Stimulated activated naive CD8-positive, alpha-beta T cell treated with anti-CD3 and anti-CD28 coated beads, Interleukin-15, Interleukin-2, amounts not matched to agents 100 U/mL and 50 U/mL, for 24 hours (primary cell): ENCODE measurements at places on chromosomes 5 and 9.

DNA sequence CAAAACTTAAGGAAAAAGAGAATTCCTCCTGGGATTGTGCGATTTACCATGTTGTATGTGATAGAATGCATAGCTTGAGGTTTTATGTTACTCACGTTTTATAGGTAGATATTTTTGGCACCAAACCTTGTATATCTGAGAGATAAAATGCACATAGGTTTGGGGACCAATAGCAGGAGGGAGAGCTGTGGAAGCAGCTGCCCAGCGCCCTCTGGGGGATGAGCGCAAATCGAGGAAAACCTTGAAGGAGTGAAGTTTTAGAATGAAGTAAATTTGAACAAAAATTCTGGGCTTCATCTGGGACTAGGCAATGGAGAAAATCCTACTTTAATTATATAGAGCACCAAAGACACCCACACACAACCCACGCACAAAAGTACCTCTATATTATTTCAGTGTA is 197.0 kb downstream of the ADCY2 start:
- no peak for DNase-seq

DNA sequence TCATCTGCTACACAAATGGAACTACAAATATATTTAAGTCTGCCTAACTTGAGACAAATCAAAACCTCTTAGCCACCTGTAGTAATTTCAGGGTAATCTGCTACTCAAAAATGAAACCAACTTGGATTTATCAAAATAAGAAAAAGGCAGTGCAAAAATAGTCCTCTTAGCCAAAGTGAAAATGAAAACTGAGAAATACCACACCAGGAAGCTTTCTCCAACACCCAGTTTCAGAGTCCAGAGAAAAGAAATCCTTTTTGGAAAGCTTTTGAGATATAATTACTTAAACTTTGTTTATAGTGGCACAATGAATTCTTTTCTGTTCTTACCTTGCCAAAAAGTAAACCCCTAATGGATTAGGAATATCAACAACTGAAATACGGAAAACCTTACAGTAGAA is 990.4 kb downstream of the EFNA5 start:
- DNase-seq = no peak

GRCh38 chr5:53323943-53324642 is 156.3 kb upstream of the FST start:
- DNase-seq = no peak

DNA sequence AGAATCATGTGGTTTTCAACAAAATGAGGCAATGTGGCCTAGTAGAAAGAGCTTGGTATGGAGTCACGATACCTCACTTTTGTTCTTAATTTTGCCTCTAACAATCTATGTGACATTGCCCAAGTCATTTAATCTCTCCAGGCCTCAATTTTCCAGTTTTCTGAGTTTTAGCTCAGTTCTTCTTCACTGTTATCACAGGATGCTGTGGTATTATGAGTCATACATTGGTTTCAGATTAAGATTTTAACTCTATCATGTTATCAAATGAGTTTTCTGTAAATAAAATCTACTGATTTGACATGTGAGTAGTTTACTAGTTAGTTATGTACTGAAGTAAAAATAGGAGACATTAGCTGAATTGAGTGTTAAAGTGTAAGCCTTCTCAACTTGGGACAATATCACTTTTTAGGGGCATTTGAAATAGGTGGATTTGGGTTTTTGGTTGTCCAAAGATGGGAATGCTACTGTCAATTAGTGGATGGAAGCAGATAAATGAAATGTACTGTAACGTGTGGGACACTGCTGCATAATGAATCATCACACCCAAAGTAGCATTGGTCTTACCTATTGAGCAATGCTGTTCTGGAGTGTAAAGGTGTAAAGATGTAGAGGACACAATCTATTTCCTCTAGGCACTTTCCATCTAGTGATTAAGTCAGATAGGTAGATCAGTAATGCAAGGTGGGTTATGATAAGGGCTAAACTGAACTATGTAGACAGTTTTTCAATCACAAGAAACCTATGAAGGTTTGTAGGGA is 73.3 kb downstream of the NNT start:
- no peak for DNase-seq

- no peak for DNase-seq
Observed at GRCh38 chr5:76153271-76153670, 70.1 kb downstream of the SV2C start.

DNA sequence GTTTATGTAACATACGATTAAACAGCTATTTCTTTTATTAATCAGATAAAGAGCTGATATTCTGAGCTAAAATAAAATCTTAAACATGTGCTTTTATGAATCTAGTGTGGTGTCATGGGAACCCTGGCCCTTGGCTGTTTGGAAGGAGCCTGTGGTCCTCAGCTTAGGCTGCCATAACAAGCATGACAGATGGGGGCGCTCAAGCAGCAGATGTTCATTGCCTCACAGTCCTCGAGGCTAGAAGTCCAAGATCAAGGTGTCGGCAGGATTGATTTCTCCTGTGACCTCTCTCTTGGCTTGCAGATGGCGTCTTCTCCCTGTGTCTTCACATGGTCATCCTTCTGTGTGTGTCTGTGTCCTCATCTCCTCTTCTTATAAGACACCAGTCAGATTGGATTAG is 448.2 kb downstream of the GADD45G start:
- DNase-seq = peak; percentile 32

DNA sequence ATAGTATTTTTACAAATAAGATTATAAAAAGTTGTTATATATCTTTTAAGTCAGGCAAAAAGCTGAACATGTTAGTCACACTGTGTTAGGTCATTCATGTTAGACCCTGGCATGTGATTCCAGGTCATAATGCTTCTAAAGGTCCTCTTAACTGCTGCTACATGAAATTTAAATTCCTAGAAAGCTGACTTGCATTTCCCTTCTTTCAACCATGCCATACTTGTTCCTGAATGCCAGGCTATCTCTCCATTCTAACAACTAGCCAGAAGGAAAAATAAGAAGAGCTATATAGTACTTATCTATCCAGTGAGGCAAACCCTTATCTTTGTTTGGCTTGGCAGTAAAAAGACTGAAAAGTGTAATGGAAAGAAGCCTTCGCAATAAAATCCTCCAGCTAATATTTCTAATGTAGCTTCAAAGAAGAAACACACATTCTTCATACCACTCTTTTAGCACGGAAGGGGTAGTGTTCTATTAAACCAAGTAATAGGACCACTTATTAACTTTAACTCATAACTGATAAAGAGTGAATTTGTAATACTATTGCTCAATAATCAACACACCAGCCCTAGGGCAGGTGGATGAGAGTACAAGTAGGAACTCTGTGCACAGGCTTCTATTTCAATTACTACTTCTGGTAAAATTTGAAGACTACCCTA is 310.2 kb downstream of the PDE4D start:
- no peak for DNase-seq

- DNase-seq = no peak
Observed at GRCh38 chr9:134852906-134853654, 27.5 kb upstream of the FCN2 start.

DNA sequence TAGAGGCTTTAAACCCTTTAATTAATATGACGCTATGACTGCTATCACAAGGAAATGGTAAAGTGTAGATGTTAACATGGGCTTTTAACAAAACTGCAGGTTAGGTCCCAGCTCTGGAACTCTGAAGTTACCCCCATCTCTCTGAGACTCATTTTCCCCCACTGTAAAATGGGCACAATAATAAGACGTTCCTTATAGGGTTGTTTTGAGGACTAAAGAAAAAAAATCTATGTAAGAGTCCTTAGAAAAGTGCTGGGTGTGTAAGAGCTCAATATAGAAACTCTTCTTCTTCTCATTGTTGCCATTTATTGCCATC is 45.8 kb upstream of the STK32A start:
- DNase-seq = no peak

- DNase-seq = no peak
Observed at GRCh38 chr9:130731355-130731754, 37.8 kb downstream of the EXOSC2 start.

GRCh38 chr9:116857321-116857720 is 170.2 kb downstream of the TRIM32 start:
- DNase-seq = no peak

- peak; percentile 4 for DNase-seq
Observed at GRCh38 chr5:167049043-167049663, 1242.3 kb upstream of the WWC1 start.

DNA sequence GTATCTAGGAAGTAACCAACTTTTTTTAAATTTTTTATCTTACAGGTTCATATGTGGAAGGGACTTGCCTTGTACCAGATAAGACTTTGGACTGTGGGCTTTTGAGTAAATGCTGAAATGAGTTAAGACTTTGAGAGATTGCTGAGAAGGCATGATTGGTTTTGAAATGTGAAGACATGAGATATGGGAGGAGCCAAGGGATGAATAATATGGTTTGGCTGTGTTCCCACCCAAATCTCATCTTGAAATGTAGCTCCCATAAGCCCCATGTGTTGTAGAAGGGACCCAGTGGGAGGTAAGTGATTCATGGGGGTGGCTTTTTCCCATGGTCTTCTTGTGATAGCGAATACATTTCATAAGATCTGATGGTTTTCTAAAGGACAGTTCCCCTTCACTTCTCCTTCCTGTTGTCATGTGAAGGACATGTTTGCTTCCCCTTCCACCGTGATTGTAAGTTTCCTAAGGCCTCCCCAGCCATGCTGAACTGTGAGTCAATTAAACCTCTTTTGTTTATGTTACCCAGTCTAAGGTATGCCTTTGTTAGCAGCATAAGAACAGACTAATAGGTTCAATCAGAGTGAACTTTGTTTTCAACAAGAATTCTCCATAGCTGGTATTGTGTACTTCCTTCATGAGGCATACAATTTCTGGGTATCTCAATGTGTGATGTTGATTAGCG is 535.6 kb upstream of the MEF2C start:
- DNase-seq = no peak

GRCh38 chr9:137417161-137418021 is 5.6 kb downstream of the EXD3 start:
- no peak for DNase-seq

GRCh38 chr9:11933926-11934325 is 759.3 kb upstream of the TYRP1 start:
- no peak for DNase-seq

GRCh38 chr9:37333288-37333687 is 89.2 kb upstream of the GRHPR start:
- DNase-seq = no peak

- no peak for DNase-seq
Observed at GRCh38 chr5:133688391-133688790, 76.0 kb upstream of the FSTL4 start.

DNA sequence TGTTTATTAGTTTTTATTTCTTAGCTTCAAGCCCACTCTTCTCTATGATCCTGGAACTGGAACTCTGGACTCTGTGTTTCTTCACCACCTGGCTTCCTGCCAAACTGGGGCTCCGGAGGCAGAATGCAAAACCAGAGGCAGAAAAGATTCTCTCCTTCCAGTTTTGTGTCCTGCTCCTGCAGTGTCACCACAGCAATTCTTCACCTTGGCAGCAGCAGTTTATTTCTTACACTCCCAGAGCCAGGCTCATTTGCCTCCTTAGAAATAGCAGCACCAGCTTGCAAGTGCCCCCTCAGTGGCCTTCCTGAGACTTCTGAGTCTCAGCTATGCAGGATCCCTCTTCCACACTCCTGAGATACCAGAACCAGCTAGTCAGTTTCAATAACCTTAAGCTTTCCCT is 26.7 kb upstream of the CAMK4 start:
- no peak for DNase-seq

GRCh38 chr9:124941679-124942561 is 1.0 kb upstream of the GOLGA1 start:
- DNase-seq = peak; percentile 67

DNA sequence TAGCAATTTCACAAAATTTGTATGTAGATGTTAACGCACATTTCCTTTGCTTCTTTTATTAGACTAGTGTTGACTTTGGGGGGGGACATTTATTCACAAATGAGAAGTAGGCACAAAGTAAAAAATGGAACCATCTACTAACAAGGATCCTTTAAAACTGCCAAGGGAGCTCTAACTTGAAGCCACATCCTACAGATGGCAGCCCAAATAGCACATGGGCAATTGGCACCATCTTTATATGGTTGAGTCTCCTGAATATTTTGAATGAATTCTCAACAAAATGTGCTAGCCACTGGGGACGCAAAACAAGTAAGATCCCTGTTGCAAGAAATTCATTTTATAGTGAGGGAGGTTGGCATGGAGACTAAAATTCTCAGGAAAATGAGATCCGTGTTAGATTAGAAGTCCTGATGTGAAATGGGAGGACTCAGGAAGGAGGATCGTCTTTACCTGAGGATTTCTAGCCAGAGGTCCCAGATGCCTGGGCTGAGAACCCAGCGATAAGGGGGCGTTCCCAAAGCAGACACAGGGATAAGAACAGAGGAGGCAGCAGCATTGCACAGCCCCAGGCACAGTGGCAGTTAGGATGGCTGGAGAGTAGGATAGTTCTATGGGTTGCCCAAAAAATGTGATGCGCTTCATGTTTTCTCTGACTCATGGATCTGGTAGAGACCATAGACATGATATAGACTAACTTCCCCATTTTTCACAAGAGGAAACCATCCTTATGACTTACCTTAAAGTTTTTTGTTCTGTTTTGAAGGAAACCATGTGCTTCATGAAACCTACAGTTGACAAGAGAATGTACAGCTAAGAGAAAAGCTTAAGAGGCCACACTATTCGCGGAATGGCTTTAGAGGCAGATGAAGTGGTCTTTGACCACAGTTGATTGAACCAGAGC is 37.4 kb downstream of the C9orf152 start:
- DNase-seq = no peak

DNA sequence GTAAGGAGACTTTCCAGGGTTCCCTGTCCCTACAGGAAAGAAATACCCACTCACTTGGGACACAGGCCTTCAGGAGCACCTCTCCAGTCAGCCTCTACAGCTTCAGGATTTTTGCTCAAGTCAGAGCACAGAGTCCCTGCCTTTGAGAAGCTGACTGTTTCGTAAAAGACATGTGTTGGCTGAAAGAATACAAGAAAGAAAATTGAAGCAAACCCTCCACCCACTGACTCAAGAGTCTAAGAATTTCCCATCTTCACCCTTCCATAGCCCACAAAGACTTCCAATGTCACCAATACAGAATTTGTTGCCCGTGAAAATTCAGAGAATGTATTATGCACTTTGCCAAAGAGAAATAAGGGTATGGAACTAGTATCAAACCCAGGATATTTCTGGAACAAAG is 53.0 kb upstream of the ZNF622 start:
- DNase-seq = no peak

DNA sequence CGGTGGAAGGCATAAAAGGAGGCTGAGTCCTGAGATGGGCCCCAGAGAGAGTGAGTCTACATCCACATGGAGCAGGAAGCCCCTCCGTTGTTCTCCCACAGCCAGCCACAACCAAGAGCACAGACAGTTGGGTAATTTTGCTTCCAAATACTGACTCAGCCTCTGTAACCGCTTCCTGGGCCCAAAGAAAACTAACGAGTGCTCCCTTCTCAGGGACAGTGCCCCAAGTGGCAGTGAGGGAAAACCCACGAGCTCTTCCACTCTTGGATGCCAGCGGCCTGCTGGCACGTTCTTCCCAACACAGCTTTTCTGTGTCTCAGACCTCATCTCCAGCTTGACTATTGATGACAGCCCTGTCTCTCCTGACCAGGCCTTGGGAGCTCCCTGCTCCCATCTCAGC is 207.6 kb downstream of the FSTL4 start:
- no peak for DNase-seq

DNA sequence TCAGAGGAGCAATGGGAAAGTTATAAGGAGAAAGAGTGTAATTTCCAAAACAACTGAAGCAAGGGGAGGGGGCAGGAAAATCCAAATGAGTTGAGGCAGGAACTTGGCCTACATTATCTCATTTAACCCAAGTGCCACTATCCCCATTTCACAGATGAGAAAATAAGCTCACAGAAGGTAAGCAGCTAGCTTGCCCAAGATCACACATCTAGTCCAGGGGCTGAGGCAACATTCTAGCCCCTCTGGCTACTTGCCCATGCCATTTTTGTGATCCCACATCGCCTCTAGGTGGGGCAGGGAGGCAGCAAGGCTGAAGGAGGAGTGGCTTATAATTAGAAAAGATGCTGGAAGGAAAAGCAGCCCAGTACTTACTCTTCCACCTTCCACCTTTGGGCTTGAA is 2.6 kb upstream of the PSIP1 start:
- peak; percentile 22 for DNase-seq
